ENCODE measurements at places on chromosomes 3 and 15.

GRCh38 chr3:134803051-134803505 lies 8.0 kb downstream of the EPHB1 start:
- no peak for DNase-seq

- no peak for DNase-seq
These were observed 261.8 kb upstream of the GOLGA6L4 start for GRCh38 chr15:83973816-83974215.

DNA sequence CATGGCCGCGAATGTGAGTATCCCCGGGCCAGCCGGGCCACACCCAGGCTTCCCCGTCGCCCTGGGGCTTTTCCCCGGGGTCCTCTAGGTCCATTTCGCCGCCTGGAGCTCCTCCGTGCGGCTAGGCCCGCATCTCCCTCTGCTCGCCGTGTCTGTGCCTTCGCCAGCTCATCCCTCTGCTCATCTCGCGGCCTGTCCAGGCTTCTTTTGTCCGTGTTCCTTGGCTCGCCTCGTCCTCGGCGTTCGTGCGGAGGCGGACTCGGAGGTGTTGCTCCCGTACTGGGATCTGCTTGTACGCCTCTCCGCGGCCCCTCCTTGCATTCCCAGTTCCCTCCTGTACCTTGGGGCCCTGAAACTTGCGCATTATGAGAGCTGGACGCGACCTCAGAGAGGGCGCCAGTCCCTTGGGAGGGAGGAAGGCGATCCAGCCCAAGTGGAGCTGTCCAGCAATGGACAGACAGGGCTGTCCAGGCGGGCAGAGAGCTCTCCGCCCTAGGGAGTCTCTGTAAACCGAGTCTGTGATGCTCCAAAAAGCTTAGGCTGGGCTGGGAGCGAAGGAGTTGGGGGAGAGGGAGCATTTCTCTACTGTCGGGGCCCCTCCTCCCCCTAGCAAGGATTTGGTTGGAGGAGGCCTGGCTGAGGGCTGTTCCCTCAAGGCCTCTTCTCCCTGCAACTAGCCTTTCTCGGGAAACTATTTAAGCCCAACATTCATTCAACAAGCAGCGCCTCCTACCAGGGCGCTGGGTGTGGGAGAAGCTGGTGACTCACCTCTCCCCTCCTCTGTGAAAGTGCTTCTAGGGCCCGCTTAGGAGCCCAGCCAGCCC lies 553 bp downstream of the TMEM43 start:
- peak; percentile 31 for DNase-seq

GRCh38 chr3:146052791-146053310 lies 108.1 kb downstream of the PLOD2 start:
- DNase-seq = no peak

GRCh38 chr3:119700920-119701734 lies 1.7 kb upstream of the CFAP91 start:
- no peak for DNase-seq

- no peak for DNase-seq
These were observed 29.9 kb downstream of the MME start for GRCh38 chr3:155110022-155110421.

- no peak for DNase-seq
These were observed 79.0 kb upstream of the RASGRF1 start for GRCh38 chr15:79169526-79170133.

DNA sequence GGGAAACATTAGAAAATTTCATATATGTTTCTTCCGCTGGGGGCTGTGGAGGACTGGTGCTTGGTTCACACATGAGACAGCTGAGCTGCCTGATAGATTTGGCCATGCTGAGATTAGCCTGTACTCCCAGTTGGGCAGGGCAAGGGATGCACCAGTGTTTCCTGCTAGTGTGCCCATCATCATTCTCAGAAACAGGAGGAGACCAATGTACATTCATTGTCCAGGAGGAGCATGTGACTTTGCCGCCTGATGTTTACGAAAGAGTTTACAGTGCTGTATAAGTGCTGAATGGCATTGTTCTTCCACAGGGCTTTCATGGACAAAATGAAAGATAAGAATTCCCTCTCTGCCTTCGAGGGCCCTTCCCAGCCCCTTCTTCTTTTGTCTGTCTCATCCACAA lies 311.1 kb upstream of the THBS1 start:
- no peak for DNase-seq

Data from stimulated activated CD4-positive, alpha-beta T cell treated with anti-CD3 and anti-CD28 coated beads, Interleukin-15, amount 100 ng/mL, for 1 hour (primary cell).